SJCRH30 (cell line): ENCODE measurements at places on chromosomes 3 and 15. TPM values are rescaled to one million over a fixed set of nuclear protein-coding genes. Genes with fewer than 3 reads are reported as not detected.

- H3K4me1 ChIP-seq = no peaks in the 10 kb centered on the region
- H3K27me3 ChIP-seq = no peaks in the 10 kb centered on the region
- no peak overlapping the region for H3K4me3 ChIP-seq
- no peak overlapping the region for H3K27ac ChIP-seq
- DNase-seq = no peak
Measured at GRCh38 chr3:27171113-27171512, 198.1 kb downstream of the NEK10 start.

- no peak overlapping the region for H3K27ac ChIP-seq
- H3K4me1 ChIP-seq = no peaks in the 10 kb centered on the region
Measured at GRCh38 chr15:87267798-87268197, 988.7 kb downstream of the NTRK3 start.

GRCh38 chr3:80606073-80606472 is 838.3 kb upstream of the ROBO1 start:
- H3K27ac ChIP-seq = no peak overlapping the region
- no peaks in the 10 kb centered on the region for H3K36me3 ChIP-seq
- H3K27me3 ChIP-seq = no peaks in the 10 kb centered on the region

DNA sequence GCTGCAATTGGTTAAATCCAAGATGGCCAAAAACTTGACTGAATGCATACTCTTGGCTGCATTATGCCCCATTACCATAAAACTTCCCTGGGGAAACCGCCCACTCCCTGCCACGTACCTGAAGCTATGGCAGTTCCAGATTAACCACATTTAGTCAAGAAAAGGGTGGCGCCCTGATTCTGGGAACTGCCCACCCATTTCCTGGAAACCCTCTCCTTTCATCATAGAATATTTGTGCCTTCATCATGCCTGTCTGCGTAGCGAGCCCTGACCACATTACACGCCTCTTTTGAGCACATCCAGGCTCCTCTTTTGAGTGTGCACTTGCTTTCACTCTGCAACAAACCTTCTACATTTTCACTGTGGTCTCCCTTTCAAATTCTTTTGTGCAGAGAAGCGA is 5.2 kb downstream of the LINS1 start:
- DNase-seq = no peak
- no peaks in the 10 kb centered on the region for H3K27me3 ChIP-seq
- 0 out of 2 replicates have a peak, but pooled peaks cover 3% of the 10 kb centered on the region for H3K4me1 ChIP-seq

- H3K27me3 ChIP-seq = no peaks in the 10 kb centered on the region
- no peak overlapping the region for H3K4me3 ChIP-seq
- no peak overlapping the region for H3K27ac ChIP-seq
- no peaks in the 10 kb centered on the region for H3K36me3 ChIP-seq
- DNase-seq = no peak
- H3K4me1 ChIP-seq = no peaks in the 10 kb centered on the region
Measured at GRCh38 chr3:19645093-19645492, 288.9 kb downstream of the EFHB start.

- H3K4me1 ChIP-seq = no peaks in the 10 kb centered on the region
- no peak for DNase-seq
- no peaks in the 10 kb centered on the region for H3K36me3 ChIP-seq
- no peak overlapping the region for H3K4me3 ChIP-seq
Measured at GRCh38 chr3:115248274-115248673, 101.2 kb upstream of the ZBTB20 start.

- no peak overlapping the region for H3K4me3 ChIP-seq
- H3K27me3 ChIP-seq = no peaks in the 10 kb centered on the region
- no peak for DNase-seq
- peaks cover 9% of the 10 kb centered on the region for H3K4me1 ChIP-seq
Measured at GRCh38 chr3:149809699-149810098, 3.3 kb upstream of the RNF13 start.

DNA sequence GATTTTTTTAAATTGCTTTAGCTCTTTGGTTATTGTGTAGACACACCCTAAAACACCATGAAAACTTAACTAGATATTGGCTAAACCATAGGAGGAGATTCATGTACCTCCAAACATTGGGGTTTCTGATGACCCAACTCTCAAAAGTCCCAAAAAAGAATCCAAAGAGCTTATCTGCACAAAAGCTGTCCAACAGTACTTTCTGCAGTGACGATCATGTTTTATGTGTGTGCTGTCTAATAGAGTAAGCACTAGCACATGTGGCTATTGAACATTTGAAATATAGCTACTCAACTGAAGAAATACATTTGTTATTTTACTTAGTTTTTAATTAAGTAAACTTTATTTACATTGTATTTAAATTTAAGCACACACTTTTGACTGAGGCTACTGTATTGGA is 818.2 kb upstream of the LMCD1 start:
- no peak overlapping the region for H3K4me3 ChIP-seq
- no peaks in the 10 kb centered on the region for H3K27me3 ChIP-seq
- H3K27ac ChIP-seq = no peak overlapping the region
- H3K4me1 ChIP-seq = no peaks in the 10 kb centered on the region
- H3K36me3 ChIP-seq = no peaks in the 10 kb centered on the region
- DNase-seq = no peak

The BUB1B gene
- 90.7 and 105 TPM in 2 replicates for total RNA-seq

The AMIGO3 gene
- 3.9 and 4.2 TPM in 2 replicates for total RNA-seq
